Small intestine (tissue), 16 donors: ENCODE measurements at places on chromosomes 3 and 15. TPM values are rescaled to one million over a fixed set of nuclear protein-coding genes. Genes with fewer than 3 reads are reported as not detected.

Gene LCTL
- polyA plus RNA-seq: 0.24 TPM

DNA sequence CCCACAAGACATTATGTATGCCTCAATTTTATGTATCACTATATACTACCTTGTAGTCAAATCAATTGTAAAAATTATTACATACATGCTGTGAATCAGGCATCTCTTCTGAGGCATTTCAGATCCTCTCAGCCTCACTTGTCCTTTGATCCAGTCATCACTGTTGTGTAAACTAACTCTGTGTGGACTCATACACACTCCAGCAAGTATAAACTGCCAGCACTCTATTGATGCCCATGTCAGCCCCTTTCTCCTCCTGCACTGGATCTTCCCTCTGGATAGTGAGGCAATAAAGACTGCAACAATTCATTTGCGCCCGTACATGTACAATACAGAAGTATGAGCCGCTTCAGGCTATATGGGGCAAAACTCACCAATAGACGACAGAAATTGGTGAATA, 364.7 kb upstream of the TGFBR2 start:
- DNase-seq: no peak

DNA sequence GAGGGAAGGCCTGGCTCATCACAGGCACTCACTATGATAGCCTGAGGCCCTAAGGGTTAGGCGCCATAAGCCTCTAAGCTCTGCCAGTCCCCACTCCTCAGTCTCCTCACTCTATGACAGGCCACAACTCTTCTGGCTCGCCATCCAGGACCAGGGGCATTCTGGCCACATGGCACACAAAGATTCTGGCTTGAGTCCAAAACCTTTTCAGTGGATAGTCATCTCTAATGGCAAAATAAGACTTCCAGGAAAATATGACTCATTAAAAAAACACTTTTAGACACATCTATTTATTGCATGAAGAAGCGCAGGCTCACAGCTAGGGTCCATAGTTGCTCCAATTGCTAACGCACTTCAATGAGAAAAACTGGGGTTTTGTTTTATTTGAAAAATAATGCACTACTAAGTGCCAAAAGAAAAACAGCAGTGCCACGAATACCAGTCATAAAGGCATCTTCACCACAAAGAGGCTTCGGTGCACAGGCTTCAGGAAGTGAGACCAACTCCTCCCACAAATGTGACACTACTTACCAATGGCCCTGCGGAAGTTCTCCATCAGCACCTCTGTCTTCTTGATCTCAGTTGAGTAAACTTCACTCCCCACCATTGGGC, 11.1 kb downstream of the RUVBL1 start:
- DNase-seq: no peak

DNA sequence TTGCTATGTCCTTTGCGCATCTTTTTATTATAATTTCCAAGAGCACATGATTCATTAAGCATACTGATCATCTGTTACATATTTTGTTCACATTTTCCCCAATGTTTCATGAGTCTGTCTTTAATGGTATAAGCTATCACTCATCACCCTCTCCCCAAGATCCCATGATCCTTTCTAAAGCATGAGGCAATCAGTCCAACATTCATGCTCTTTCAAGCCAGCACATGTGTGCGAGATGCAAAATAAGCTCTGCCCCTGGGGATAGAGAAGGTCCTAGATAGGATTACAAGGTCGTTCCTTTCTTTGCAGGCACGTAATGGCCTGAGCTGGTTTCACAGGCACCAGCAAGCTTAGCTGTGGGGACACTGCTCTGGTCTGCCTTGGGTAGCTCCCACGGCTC, 32.2 kb upstream of the B3GNT5 start:
- no peak for DNase-seq

- no peak for DNase-seq
Measured at GRCh38 chr3:13114811-13115575, 41.8 kb upstream of the IQSEC1 start.
